ENCODE measurements at places on chromosomes 1 and 21.

DNA sequence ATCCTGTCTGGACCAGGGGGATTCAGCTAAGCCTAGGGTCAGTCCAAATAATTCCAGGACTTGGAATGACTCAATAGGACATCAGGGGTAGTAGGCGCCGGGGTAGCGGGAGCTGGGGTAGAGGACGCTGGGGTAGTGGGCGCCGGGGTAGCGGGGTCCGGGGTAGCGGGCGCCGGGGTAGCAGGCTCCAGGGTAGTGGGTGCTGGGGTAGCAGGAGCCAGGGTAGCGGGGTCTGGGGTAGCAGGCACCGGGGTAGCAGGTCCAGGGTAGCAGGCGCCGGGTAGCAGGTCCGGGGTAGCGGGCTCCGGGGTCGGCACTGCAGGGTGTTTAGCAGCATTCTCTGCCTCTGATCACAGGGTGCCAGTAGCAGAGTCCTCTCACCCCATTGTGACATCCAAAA is 248.9 kb downstream of the KCNJ6 start:
- DNase-seq: no peak

DNA sequence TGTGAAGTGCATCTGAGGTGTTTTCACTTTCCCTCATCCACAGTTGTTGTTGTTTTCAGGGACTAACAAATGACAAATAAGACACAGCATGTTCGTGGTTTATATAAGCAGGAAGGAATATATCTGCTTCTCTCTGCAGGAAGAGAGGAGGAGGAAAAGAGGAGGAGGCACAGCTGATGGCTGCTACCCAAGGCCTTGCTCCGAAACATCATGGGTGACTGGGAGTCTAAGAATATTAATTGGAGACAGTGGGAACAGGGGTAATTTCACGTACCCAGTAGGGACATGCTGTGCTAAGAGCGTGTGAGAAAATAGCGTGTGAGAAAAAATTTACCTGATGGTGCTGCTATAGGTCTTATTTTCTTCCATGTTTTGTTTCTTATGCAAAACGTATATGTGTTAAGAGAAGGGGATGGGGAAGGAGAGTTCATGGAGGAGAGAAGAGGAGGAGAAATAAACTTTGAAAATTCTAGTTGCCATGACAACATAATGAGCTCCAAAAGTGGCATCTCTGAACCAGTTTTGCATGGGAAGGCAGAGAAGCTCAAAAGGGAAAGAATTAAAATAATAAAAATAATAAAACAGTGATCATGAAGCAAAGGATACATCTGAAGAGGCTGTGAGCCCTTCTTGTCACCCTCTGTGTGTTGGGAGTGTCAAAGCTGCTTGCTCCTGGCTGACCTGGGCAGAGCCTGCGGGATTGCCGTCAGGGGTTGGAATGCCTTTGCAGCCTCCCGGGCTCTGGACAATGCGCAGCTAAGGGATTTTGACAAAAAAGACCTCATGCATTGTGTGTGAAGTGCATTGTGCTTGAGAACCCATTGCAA is 192.0 kb downstream of the CACNA1E start:
- DNase-seq: no peak

DNA sequence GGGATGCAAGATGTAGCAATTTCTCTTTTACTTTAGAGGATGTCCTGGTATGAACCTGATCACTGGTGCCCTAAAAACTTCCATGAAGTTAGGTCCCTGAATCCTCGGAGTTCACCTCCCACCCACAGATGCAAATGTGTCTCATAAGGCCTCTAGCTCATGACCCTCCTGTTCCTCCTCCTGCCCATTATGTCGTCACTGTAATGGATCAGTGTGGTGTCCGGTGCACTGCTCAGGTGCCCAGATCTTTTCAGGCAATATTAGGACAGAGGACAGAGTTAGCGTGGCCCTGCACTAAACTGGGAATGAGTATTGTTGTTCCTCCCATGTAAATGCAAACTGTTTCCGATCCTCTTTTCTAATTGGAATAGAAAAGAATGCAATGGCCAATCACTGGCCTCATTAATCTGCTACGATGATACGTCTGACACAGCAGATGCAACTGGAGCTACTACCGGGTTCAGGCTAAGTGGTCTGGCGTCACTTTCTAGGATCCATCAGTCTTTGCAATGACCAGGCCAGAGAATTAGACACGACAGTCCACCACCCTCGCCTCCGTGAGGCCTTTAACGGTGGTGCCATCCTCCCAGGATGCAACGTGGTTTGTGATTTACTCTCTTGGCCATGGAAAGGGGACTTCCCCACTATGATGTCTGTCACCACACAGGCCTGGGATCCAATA is 3.4 kb upstream of the COL6A2 start:
- no peak for DNase-seq

- no peak for DNase-seq
These were observed 14.0 kb upstream of the PAQR7 start for GRCh38 chr1:25889470-25889869.

DNA sequence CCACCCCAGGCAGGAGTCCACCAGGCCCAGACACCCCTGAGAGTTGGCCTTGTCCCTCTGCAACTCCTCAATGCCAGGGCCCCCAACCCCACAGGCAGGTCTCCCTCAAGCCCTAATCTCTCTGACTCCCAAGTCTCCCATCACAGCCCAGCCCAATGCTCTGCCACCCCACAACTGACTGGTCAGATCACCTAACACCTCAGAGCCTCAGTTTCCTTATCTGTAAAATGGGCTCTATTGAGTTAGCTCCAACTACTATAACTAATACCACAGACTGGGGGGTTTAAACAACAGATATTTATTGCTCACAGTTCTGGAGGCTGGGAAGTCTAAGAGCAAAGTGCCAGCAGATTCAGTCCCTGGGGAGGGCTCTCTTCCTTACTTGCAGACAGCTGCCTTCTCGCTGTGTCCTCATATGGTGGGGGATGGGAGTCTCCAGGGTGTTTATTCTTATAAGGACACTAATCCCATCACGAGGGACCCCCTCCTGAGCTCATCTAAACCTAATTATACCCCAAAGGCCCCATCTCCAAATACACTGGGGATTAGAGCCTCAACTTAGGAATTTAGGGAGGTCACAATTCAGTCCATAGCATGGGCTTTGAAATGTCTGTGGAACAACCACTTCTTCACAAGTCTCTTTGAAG is 34.9 kb upstream of the ZC3H12A start:
- no peak for DNase-seq

- DNase-seq: no peak
These were observed 730 bp upstream of the PHF13 start for GRCh38 chr1:6612641-6613360.

GRCh38 chr1:179241530-179242097 is 12.1 kb upstream of the ABL2 start:
- no peak for DNase-seq

DNA sequence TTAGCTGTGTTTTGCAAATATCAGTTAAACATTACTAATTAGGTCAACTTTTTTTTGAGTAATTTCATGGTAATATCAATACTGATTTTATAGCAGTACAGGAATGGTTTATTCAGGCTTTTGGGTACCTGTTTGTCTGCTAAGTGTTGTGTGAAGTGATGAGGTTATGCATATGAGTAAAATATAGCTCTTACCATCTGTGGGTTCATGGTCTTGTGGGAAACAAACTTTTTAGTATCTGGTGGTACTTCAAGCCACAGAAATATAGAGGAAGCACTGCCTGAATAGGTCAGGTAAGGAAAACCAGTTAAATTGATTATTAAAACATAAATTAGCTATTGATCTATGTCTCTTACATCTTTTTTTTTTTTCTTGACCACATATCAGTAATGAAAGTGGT is 113.9 kb downstream of the RABGAP1L start:
- DNase-seq: no peak

- no peak for DNase-seq
These were observed 63.9 kb downstream of the TRIM11 start for GRCh38 chr1:228342627-228343190.

DNA sequence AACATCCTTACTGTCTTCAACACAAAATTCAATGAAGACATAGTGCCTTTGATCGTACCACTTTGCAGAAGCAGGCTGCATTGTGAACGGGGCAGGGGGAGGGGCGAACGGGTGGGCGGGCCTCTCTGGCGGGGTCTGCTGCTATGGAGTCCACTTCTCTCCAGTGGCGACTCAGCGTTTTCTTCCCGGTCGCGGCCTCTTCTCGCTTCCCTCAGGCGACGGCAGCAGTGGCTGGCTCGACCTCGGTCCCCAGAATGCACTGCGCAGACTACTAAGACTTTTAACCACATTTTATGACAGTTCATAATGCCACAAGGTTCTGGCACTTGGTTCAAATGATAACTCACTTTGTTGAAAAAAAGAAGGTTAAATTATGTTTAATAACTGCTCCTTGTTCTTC is 21.2 kb downstream of the GBP2 start:
- DNase-seq: no peak

GRCh38 chr1:50491142-50491541 is 67.9 kb upstream of the DMRTA2 start:
- DNase-seq: no peak

- no peak for DNase-seq
These were observed 33.0 kb downstream of the NTPCR start for GRCh38 chr1:232983375-232983774.

DNA sequence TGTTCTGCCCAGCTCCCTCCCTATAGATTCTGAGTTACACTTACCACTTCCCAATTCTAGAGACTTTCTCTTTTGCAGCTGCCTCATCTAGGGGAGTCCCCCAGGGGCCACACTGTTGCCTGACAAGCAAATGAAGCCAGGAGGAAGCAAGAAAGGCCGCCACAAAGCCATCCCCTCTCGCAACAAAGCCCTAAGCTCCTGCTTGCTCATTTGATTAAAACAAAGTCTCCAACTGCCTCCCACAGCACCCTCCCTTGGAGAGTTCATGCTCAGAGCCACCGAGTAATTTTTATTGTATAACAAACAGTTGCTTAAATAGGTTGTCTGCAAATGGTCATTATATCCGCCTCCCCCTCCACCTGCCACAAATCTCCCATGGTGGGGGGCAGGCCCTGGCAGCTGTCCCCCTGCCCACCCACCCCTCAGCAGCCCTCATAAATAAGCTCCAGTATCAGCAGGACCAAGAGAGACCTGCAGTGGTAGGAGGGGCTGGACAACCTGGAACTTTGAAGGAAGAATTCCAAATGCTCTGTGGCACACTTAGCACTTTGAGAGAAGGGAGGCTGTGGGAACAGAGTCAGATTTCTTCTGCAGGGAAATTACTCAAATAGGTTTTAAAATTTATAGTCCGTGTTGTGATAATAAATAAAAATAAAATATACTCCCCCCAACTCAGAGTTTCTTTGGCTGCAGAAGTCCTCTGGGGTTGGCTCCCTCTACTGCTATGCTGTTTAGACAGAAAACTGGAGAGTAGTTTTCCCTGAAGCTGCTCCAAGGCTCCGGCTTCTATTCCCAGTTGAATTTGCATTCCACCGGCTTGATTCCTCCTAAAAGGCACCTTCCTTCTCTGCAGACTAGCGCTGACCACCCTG is 237.5 kb downstream of the TTLL7 start:
- peak; percentile 5 for DNase-seq

DNA sequence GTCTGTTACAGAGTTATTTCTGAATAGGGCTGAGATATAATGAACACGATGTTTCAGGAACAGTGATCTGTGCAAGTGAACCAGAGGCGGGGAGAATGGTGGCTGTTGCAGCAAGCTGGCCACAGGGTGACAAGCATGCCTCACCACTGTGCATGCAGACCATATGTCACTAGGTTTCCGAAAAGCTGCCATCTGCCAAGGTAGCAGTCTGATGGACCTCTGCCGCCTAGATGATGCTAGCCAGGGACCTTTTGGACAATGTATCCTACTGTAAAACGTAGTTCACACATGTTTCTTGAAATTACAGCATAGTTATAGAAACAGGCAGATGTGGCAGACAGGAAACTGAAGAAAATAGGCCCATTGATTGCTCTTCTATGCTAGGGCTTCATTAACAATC is 204.2 kb upstream of the RRP15 start:
- no peak for DNase-seq

DNA sequence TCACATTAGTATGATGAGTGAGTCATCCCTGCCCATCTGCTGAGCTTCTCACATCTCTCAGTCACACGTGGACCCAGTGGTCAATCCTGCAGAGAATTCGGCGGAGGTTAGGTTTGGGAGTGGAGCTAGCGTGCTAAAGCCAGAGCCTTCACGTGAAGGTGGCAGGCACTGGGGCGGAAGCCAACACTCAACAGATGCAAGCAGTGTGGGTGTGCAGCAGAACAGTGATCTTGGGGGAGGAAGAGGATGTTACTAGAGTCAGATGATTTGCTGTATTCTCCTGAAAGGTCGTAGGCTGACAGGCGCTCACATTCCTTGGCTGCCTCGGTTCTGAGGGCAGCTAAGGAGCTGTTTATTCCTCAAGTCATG is 6.7 kb downstream of the C1orf115 start:
- DNase-seq: no peak

DNA sequence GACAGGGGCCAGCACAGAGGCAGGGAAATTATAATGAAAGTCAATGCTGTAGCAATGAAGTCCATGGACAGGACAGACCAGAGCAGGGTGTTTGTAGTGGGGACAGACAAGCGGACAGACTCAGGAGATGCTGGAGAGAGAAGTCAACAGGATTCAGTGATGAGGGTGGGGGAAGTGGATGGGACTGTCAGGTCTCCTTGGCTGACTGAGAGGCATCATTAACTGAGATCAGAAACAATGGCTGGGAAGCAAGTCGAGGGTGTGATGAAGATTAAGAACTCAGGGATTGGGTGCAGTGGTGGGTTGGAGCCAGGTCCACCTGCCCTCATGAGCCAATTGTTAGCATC is 25.5 kb downstream of the CD58 start:
- DNase-seq: no peak

GRCh38 chr1:196910215-196910614 is 22.4 kb downstream of the CFHR4 start:
- DNase-seq: no peak

DNA sequence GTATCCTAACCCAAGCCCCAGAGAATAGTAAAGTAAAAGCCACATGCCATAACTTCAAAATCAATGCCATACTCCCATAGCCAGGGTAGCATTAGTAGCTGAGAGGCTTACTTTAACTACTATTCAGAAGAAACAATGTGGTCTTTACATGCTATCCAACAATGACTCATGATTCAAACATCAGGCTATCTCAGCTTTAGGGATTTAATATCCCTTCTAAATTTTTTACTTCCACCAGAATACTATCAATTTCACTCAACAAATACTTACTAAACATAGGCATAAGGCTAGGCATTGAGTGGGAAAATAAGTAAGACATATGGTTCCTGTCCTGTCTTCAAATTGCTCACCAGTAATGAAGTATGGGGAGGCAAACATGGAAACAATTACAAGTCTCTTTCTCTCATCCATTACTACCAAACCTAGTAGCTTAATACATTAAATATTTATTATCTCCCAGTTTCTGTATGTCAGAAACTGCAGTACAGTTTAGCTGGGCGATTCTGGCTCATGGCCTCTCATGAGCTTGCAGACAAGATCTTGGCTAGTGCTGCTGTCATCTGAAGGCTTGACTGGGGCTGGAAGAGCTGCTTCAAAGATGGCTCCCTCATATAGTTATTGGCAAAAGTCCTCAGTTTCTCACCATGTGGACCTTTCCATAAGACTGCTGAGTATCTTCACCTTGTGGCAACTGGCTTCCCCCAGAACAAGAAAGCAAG is 30.7 kb downstream of the EVI5 start:
- DNase-seq: no peak

GRCh38 chr1:145707183-145707867 is at the start of gene PDZK1:
Gene PDZK1 (minus strand): TSS chr1:145707368. CDS start chr1:145688021, 19,347 bp downstream.
- no peak for DNase-seq

Data from CD4-positive, alpha-beta T cell (primary cell).